A549 treated with CORT108297 at 1 μM for 4 hours (cell line): ENCODE measurements at places on chromosomes 5 and 9. TPM values are rescaled to one million over a fixed set of nuclear protein-coding genes. Genes with fewer than 3 reads are reported as not detected.

The ZFAND5 gene
- 115 to 143 TPM (median 134 TPM) in 5 replicates for total RNA-seq

The NKD2 gene
- total RNA-seq: 13.7 to 19.1 TPM (median 18.3 TPM) in 5 replicates

The TMEM8B gene
- 2.5 to 3.7 TPM (median 3.4 TPM) in 5 replicates for total RNA-seq

The ARL10 gene
- total RNA-seq: 0.23 to 0.61 TPM (median 0.35 TPM) in 5 replicates

The TNFSF8 gene
- total RNA-seq: not detected in 5 replicates

The EIF4E1B gene
- not detected in 5 replicates for total RNA-seq

The CBY3 gene
- total RNA-seq: not detected in 5 replicates

The SLCO6A1 gene
- not detected in 5 replicates for total RNA-seq

The CORO2A gene
- 0.54 to 0.82 TPM (median 0.75 TPM) in 5 replicates for total RNA-seq

The NFIB gene
- 6.9 to 11.0 TPM (median 9.2 TPM) in 5 replicates for total RNA-seq
